ENCODE measurements at places on chromosomes 4 and X. TPM values are rescaled to one million over a fixed set of nuclear protein-coding genes. Genes with fewer than 3 reads are reported as not detected.

PRSS12 gene
- not detected for total RNA-seq

RASSF6 gene
- total RNA-seq = not detected

- no peak overlapping the region for H3K27ac ChIP-seq
- no peaks in the 10 kb centered on the region for H3K36me3 ChIP-seq
- H3K27me3 ChIP-seq = no peaks in the 10 kb centered on the region
- no peak for DNase-seq
Observed at GRCh38 chr4:139808808-139809756, 143.5 kb downstream of the MGST2 start.

DNA sequence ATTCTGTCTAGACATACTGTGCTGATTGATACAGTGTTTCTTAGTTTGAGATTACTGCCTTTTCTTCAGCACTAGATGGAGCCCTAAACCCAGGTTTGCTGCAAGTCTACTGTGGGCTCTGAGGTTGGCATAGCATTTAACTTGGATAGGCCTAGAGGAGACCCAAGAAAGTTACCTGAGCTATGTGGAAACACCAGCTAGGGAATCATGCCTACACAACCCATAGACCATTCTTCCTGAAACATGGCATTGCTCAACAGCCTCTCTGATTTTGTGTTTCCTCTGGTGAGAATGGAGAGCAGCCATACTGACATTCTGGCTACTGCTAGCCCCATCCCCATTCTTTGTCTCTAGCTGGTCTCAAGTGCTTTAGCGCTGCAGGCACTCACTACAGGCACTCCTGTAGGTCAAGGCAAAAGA, 287.7 kb upstream of the PCDH18 start:
- no peak for DNase-seq
- H3K4me1 ChIP-seq = no peaks in the 10 kb centered on the region
- no peaks in the 10 kb centered on the region for H3K36me3 ChIP-seq
- H3K4me3 ChIP-seq = no peak overlapping the region

DNA sequence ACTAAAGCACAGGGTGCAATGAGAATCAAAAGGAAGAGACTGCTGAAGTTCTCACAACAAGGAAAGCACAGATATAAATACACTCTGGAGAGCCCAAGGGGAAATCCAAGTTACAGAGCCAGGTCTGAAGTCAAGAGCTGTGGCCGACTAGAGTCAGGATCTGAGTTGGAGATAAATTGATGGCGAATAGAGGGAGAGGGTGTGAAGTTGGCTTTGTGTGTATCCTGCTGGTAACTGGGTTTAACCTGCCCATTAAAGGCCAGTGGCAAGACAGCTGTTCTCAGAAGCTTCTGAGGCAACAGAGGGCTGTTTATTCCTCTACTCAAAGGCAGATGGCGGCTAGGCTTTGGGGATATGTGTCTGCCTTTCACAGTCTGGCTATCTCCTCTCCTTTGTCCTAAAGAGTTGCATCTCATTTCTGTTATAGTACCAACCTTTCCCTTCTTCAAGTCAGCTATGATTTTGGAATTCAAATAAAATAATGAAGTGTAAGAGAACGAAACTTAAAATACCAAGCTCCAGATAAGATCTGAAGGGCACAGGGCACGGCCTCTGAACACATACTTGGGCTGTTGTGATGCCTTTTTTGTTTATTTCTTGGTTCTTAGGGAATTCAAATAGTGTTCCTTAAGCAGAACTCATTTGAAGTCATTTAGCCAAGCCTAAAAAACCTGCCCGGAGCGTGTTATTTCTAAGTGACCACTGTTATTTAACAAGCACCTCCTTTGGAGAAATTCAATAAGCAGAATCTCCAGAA, 142.1 kb downstream of the APBB2 start:
- DNase-seq = no peak
- no peak overlapping the region for H3K4me3 ChIP-seq
- H3K4me1 ChIP-seq = no peaks in the 10 kb centered on the region
- H3K27me3 ChIP-seq = peaks cover 3% of the 10 kb centered on the region
- H3K36me3 ChIP-seq = no peaks in the 10 kb centered on the region
